Esophagus squamous epithelium (tissue), 5 donors: ENCODE measurements at places on chromosomes 2 and 18.
A peak's percentile ranks its signal among the peaks of the same experiment; 100 is the strongest.

DNA sequence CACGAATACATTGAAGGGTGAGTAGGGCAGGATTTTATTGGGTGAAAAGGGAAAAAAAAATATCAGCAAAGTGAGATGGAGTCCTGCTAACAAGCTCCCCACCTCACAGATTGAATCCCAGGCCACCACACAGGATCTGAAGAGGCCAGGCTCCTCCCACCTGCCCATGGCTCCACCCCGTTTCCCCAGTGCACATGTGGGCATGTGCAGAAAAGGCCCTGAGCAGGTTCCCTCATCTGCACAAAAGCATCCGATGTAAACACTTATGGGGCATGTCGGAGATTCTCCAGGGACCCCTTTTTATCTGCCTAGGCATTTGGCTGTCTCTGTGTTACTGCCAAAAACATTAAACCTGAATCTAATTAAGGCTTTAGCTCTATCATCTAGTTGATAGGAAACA, 35.2 kb downstream of the SKA1 start:
- no peak for DNase-seq

- no peak for DNase-seq
Observed at GRCh38 chr2:14642499-14642898, 10.0 kb downstream of the LRATD1 start.

GRCh38 chr2:8455236-8456150, 226.4 kb upstream of the ID2 start:
- DNase-seq = no peak

- DNase-seq = no peak
Observed at GRCh38 chr2:163934131-163934530, 198.3 kb upstream of the FIGN start.

GRCh38 chr2:17620841-17621240, 80.3 kb downstream of the VSNL1 start:
- no peak for DNase-seq

- DNase-seq = no peak
Observed at GRCh38 chr18:28063271-28063761, 113.6 kb downstream of the CDH2 start.

DNA sequence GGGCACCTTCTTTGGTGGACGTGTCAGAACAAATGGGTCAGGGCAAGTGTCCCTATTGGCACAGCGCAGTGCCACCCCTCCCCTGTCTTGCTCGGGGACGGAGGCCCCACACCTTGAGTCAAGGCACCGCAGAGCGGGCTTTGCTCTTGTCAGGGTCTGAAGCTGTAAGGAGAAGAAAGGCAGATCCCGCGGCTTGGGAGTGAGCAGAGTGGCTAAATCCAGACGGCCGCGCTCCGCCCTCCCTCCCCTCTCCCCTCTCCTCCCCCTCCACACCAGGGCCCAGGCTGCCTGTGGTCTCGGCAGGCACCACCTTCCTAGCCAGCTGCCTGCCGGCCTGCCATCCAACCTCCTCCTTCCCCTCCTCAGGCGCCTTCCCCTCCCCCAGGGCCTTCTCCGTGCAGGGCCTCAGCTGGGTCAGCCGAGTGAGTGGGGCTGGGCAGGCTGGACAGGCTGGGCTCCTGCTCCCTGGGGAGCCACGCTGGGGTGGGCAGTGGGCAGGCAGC, 25.8 kb downstream of the SPEG start:
- DNase-seq = no peak

DNA sequence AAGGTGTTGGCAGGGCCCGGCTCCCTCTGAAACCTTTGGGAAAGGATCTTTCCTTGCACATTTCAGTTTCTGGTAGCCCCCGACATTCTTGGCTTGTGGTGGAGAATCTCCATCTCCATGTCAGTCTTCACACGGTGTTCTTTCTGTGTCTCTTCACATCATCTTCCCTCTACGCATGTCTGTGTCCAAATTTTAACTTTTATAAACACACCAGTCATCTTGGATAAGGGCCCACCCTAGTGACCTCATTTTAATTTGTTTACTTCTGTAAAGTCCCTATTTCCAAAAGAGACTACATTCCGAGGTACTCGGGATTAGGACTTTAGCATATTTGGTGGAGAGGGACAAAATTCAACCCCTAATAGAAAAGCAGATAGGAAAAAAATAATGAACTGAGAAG, 138.4 kb downstream of the GALNT3 start:
- no peak for DNase-seq

- no peak for DNase-seq
Observed at GRCh38 chr2:172208791-172209325, 106.2 kb upstream of the DLX2 start.

DNA sequence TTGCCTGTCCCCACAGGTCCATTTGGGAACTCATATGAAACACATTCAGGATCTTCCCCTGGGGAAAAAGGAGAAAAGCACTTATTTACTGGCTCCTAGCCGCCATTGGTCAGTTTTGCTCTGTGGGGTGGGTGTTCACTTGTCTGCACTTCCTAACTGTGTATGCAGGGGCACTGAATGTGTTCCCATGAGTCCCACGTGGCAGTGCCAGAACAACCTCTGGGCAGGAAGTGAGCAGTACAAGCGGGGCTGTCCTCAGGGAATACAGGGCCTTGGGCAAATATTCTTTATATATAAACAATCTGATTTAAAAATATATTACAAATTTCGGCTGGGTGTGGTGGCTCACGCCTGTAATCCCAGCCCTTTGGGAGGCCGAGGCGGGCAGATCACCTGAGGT, 21.8 kb upstream of the CTIF start:
- no peak for DNase-seq

- no peak for DNase-seq
Observed at GRCh38 chr18:10661317-10661716, 135.5 kb downstream of the NAPG start.

DNA sequence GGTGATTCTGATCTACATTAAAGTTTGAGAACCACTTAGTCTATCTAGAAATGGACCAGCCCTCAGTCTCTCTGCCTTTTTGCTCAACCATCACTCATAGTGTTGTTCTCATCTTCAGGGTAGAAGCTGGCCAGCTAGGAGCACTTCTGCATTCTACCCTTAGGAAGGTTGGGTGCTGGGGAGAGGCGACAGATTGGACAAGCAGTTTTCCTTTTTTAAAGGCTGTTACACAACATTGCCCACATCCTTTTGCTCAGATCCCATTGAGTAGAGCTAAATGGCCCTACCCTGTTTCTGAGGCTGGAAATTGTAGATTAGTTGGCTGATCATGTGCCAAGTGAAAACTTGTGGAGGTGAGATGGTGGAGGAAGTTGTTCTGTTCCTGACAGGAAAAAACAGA, 35.6 kb downstream of the OSBPL6 start:
- DNase-seq = no peak

DNA sequence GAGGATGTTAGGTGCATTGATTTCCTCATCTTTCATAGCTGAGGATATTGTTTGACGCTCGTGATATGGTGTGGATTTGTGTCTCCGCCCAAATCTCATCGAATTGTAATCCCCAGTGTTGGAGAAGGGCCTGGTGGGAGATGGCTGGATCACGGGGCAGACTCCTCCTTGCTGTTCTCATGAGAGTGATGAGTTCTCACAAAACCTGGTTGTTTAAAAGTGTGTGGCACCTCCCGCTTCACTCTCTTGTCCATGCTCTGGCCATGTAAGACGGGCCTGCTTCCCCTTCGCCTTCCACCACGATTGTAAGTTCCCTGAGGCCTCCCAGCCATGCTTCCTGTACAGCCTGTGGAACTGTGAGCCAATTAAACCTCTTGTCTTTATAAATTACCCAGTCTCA, 28.4 kb upstream of the GPC1 start:
- no peak for DNase-seq

DNA sequence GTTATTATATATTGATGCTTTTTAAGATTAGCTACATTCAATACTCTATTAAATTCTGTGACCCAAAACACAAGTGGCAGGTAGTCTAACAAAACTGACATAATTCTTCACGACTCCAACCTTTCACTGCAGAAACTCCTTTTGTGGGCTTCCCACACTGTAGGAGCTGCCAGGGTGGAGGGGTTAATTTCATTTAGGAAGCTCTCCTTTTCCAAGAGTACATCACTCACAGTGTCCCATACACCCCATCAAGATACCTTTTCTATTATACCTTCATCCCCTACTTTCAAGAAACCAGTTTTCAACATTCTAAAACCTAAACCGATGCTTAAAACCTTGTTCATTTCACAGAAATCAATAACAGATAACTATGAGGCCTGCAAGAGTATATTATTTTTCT, 825 bp downstream of the THUMPD2 start:
- DNase-seq = no peak

- DNase-seq = no peak
Observed at GRCh38 chr18:54529444-54529843, 61.6 kb upstream of the DYNAP start.

GRCh38 chr2:222613715-222614331, 42.1 kb downstream of the FARSB start:
- no peak for DNase-seq

DNA sequence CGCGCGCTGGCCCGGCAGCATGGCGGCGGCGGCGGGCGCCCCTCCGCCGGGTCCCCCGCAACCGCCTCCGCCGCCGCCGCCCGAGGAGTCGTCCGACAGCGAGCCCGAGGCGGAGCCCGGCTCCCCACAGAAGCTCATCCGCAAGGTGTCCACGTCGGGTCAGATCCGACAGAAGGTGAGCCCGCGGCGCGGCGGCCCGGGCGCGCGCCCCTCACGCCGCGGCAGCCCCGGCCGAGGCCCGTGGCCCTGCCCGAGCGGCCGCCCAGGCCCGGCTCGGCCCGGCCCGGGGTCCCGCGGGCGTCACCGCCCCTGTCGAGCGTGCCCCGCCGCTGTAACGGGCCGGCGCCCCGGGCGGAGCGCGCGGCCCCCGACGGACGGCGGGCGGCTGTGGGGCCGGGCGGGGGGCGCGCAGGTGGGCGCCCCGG, 218 bp downstream of the DGKD start:
- no peak for DNase-seq

DNA sequence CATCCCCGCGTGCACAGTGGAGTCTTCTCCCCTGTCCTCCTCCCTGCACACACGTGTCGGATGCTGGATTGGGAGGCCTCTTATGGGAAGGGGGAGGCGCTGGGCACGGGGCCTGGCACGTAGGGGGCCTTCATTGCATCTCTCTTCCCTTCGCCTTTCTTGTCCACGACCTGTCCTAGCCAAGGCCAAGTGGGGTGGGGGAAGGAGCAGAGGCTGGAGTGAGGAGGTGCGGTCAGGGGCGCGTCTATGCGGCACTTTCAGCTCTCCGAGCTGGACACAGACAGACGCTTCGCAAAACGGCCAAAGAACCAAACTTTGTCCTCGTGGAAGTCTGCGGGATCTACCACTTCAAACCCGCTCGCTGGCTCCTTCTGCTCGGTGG, 13.4 kb downstream of the ALPG start:
- no peak for DNase-seq

DNA sequence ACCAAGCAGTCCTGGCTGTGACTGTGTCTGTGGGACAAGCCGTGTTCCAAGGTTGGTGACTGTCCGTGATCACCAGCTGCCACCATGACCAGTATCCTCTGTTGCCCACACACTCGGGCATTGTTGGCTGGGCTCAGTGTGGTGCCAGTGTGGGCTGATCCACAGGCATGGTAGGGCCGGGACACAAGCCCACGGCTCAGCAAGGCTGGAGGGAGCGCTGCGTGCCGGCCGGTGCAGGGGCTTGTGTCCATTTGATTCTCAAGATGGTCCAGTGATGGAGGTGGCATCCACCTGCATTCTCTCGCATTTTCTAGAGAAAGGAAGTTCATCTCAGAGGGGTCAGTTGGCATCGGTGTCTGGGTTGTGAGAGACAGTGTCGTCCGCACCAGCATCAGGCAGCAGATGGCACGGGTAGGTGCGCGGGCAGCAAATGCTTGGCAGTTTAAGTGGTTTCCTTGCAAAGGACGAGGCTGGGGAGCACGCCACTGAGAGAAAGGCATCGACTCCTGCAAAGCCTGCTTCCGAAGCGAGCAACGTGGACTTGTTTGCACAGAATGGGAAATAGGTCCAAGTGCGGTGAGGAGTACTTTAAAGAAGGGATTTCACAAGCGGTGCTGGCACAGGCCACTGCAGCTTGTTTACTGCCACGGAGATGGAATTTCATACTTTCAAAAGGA, 20.9 kb downstream of the TWIST2 start:
- DNase-seq = no peak

- DNase-seq = no peak
Observed at GRCh38 chr2:11140492-11140891, 14.8 kb upstream of the SLC66A3 start.

- no peak for DNase-seq
Observed at GRCh38 chr2:42095923-42096408, 48.1 kb downstream of the PKDCC start.

- peak; percentile 35 for DNase-seq
Observed at GRCh38 chr2:70871398-70872211, 36.0 kb upstream of the CD207 start.

DNA sequence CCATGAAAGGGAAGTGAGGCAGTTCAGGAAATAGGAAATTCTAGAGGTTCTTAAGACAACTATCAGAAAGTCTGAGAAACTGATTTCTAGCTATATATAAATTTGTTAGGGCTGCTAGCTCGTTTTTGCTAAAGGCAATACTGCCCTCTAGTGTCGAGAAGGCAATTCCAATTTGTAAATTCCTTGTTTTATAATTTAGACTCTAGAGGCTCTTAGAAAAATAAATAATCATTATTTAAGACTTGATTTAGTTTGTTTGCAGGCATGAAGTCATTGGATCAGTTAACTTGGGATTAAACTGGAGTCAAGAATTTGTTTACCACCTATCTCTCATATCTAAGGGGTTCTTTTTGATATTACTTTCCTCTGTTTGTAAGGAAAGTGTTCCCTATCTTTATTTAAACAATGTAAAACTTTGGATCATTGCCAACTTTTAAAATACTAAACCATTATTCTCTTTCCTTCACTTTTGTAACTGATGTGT, 66.2 kb downstream of the ACVR2A start:
- DNase-seq = no peak

GRCh38 chr18:61666876-61667590, 225.8 kb downstream of the RNF152 start:
- no peak for DNase-seq

DNA sequence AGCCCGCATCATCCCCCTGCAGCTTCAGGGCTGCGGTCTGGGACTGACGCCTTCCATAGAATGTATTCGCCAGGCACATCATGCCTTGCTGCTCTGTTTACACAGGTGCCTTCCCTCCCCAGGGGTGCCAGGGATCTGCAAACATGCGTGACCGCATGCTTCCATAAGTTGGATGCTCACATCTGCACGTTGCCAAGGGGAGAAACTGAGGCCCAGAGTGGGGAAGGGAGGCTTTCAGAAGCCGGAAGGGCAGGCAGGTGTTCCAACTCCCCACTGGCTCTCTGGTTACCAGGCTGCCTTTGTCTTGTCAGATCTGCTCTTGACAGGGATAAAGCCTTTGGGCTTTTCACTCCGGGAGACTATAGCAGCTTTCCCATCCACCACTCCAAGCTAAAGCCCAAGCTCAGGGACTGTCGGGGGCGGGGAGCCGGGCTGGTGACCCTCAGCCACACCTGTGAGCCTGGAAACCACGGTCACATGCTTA, 125.8 kb upstream of the TNP1 start:
- DNase-seq = no peak

- DNase-seq = no peak
Observed at GRCh38 chr2:11097038-11097720, 58.1 kb upstream of the SLC66A3 start.

GRCh38 chr2:195456771-195457170, 200.3 kb upstream of the SLC39A10 start:
- no peak for DNase-seq
